ENCODE measurements at places on chromosomes 3 and 15.

- DNase-seq, result no peak
Measured at GRCh38 chr15:68379759-68380290, 52.1 kb downstream of the ITGA11 start.

- peak; percentile 47 for DNase-seq
Measured at GRCh38 chr3:142445816-142446254, 2.0 kb downstream of the XRN1 start.

GRCh38 chr3:53257465-53257864, 1.6 kb upstream of the TKT start:
- no peak for DNase-seq

GRCh38 chr3:147619921-147620560, 210.9 kb downstream of the ZIC1 start:
- DNase-seq, result no peak

DNA sequence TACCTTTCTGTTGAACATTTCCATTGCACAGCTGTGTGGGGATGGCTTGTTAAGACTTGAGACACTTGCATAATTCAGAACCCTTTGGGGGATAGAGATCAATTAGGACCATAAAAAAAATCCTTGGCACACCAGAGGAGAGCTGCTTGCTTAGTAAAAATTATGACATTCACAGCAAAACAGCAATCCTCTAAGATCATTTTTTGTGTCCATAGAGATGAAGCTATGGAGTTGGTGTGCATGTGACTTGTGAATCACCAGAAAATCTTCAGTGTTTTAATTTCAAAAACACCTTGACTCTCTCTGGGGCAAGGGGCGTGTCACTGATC, 7.7 kb downstream of the COL8A1 start:
- DNase-seq, result no peak

DNA sequence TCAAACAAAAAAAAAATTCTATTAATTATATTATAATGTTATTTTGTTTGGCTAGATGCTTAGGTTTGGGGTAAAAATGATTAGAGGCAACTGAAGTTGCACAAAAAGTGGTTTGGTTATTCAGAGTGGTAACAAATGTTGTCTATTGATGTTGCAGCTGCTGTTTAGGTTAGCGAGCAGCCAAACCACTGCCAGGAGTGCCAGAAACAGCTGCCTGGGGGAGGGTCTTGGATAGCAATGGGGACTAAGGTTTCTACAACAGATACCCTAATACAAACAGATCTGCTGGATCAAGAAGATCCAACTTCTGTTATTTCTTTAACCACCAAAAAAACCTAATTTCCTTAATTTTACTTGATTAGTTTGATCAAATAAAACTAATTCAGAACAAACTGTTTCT, 26.6 kb downstream of the BTLA start:
- no peak for DNase-seq

DNA sequence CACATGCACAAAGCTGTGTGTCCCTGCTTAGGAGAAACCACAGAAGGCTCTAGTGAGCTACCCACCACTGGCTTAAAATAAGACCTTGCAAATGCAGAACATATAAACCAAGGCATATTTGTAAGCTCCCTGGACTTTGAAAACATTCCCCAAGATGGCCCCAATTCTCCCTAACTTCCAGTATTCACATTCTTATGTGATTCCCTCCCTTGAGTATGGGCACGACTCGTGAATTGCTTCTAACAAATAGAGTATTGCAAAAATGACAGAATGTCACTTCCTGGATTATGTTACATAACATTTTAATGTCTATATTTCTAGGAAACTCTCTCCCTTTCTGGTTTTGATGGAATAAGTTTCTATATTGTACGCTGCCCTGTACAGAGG, 131.8 kb upstream of the MCTP2 start:
- DNase-seq, result no peak
